ENCODE measurements at places on chromosomes 3 and 15. TPM values are rescaled to one million over a fixed set of nuclear protein-coding genes. Genes with fewer than 3 reads are reported as not detected.

TMEM212 gene
- total RNA-seq = not detected

MRPL47 gene
- total RNA-seq = 41.1 TPM

CFAP92 gene
- not detected for total RNA-seq

C3orf70 gene
- total RNA-seq = 16.5 TPM

DISP2 gene
- 0.32 TPM for total RNA-seq

FBLN2 gene
- 323 TPM for total RNA-seq

PRR20G gene
- not detected for total RNA-seq

C3orf22 gene
- total RNA-seq = not detected

KLHL40 gene
- not detected for total RNA-seq

DNA sequence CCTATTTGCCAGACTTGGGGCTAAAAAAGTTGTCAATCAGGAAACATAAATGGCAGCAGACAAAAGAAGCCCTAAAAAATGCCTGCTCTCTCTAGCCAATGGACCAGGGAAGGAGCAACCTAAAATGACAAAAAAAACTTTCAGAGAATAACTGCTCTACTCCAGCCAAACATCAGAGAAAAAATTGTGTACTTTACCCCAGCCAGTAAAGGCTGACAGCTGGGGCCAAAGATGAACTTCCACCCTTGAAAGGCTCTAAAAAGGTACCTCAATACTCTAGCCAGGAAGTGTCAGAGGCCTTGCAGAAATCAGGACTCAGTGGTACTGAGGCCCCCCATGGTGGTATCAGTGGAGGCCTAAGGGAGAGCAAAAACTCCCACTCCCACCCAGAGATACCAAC, 18.4 kb downstream of the C3orf70 start:
- no peaks in the 10 kb centered on the region for H3K4me1 ChIP-seq
- no peaks in the 10 kb centered on the region for H3K36me3 ChIP-seq
- DNase-seq = no peak
- no peaks in the 10 kb centered on the region for H3K27me3 ChIP-seq
- H3K4me3 ChIP-seq = no peak overlapping the region

GRCh38 chr3:147773116-147773630, 364.0 kb downstream of the ZIC1 start:
- H3K4me3 ChIP-seq = no peak overlapping the region
- no peaks in the 10 kb centered on the region for H3K27me3 ChIP-seq
- no peaks in the 10 kb centered on the region for H3K36me3 ChIP-seq
- no peak for DNase-seq
- no peaks in the 10 kb centered on the region for H3K4me1 ChIP-seq
- no peak overlapping the region for H3K27ac ChIP-seq

DNA sequence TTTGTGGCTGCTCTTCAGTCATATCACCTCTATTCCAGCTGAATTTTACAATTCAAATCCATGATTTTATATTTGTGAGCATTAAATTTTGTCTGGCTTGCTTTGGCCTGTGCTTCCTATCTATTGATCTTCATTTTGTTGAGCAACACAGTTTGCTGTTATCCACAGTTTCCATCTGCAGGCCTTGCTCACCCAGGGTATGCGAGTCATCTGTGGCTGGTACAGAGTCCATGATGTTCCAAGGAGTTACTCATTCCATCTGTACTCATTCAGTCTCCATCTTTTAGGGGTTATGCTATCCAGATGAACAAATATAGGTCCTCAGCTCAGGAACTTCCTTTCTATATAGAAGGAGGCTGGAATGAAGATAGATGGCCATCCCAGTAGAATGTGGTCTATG, 70.1 kb upstream of the CCK start:
- DNase-seq = no peak
- H3K36me3 ChIP-seq = no peaks in the 10 kb centered on the region
- H3K27me3 ChIP-seq = no peaks in the 10 kb centered on the region
- no peak overlapping the region for H3K4me3 ChIP-seq

- H3K27me3 ChIP-seq = no peaks in the 10 kb centered on the region
- no peaks in the 10 kb centered on the region for H3K4me1 ChIP-seq
- no peaks in the 10 kb centered on the region for H3K36me3 ChIP-seq
- no peak for DNase-seq
- H3K4me3 ChIP-seq = no peak overlapping the region
Measured at GRCh38 chr3:28940530-28940929, 340.3 kb upstream of the RBMS3 start.

DNA sequence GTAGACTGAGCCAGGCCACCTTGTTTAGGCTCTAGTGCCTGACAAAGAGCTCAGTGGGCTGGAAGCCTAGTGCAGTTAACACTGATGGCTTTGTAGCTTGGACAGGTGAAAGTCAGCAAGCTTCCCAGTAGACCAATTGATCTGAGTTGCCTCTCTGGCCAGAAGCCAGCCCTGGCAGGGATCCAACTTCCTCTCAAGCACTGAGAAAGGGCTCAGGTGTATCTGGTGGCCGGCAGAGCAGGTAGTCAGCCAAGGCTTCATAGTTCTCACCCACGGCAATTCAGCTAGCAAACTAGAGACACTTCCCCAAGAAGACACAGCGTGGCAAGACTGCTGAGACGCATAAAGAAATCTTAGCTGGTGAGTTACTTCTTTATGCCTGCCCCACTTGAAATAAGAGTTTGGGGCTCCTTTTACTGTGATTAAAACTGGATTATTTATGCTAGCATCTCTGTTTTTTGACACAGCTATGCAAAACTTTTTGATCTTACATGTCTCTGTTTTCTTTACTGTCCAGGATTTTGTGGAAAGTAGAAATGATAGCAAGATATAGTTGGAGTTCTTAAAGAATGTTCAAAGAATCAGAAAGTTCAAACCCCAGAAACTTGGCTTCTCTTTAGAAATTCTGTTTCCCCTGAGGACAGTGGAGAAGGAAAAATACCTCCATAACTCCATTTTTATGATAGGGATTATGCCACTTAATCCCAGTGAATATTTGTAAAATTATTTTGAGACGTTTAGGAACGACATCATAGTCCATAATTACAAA, 8.4 kb upstream of the CA12 start:
- H3K4me1 ChIP-seq = no peaks in the 10 kb centered on the region
- H3K36me3 ChIP-seq = no peaks in the 10 kb centered on the region
- H3K27ac ChIP-seq = no peak overlapping the region
- no peak overlapping the region for H3K4me3 ChIP-seq
- no peak for DNase-seq

GRCh38 chr3:126438746-126439145, 36.9 kb downstream of the ZXDC start:
- no peaks in the 10 kb centered on the region for H3K27me3 ChIP-seq
- H3K36me3 ChIP-seq = peaks cover 23% of the 10 kb centered on the region
- no peak overlapping the region for H3K27ac ChIP-seq
- H3K4me1 ChIP-seq = no peaks in the 10 kb centered on the region
- no peak for DNase-seq

DNA sequence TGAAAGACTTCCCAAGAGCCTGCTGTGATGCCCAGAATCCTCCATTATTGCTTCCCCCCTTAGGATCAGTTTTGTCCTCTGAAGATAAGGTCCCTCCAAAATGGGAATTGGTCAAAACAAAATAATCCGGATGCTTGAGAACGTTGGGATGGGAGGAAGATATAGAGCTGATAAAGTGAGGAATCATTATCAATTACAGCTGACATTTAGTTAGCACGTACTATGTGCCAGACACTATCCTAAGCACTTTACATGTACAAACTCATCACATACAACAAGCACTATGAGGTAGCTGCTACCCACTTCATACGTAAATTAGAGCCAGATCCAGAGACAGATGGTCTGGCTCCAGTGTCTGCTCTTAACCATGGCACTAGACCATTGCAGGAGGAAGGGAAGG, 6.6 kb upstream of the RPP25 start:
- no peaks in the 10 kb centered on the region for H3K27me3 ChIP-seq
- H3K4me1 ChIP-seq = peaks cover 8% of the 10 kb centered on the region
- H3K4me3 ChIP-seq = no peak overlapping the region
- no peak overlapping the region for H3K27ac ChIP-seq

DNA sequence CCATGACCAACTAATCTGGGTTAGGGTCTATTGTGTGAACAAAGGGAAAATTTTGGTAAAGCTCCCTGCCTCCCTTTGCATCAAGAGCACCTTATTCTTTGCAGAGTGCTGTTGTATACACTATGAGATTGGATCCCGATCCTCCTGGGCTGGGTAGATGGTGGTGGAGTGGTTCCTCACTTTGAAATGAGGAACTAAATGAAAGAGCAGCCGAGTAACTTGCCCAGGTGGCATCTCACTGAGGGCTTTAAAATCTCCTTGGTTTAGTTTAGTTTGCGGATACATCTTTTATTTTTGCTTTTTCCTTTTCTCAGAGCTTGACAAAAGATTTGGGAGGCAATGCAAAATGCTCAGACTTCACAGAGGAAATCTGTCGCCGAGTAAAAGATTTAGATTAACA, 19.4 kb downstream of the IDH3A start:
- H3K36me3 ChIP-seq = peaks cover 79% of the 10 kb centered on the region
- no peaks in the 10 kb centered on the region for H3K4me1 ChIP-seq
- H3K4me3 ChIP-seq = no peak overlapping the region

DNA sequence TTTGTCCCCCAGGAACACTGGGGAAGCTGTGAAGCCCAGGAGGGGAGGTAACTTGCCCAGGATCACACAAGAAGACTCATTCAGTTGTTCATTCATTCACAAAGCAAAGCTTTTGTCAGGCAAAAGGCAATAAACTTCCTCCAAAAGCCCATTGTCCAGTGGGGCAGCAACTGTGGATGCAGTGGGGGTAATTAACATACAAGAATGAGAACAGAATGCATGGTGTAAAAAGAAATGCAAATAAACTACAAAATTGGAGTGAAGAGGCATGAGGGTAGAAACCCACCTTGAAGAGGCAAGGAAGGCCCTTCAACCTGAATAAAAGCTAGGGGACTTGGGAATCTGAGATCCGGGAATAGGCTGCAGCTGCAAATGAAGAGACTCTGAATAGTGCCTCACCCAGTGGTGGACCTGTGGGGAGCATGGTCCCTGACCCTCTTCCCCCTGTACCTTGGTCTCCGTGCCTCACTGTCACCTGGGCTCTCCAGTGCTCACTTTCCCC, 363.6 kb downstream of the CLSTN2 start:
- no peaks in the 10 kb centered on the region for H3K36me3 ChIP-seq
- no peaks in the 10 kb centered on the region for H3K27me3 ChIP-seq
- no peak overlapping the region for H3K4me3 ChIP-seq
- no peak for DNase-seq
- H3K4me1 ChIP-seq = no peaks in the 10 kb centered on the region

DNA sequence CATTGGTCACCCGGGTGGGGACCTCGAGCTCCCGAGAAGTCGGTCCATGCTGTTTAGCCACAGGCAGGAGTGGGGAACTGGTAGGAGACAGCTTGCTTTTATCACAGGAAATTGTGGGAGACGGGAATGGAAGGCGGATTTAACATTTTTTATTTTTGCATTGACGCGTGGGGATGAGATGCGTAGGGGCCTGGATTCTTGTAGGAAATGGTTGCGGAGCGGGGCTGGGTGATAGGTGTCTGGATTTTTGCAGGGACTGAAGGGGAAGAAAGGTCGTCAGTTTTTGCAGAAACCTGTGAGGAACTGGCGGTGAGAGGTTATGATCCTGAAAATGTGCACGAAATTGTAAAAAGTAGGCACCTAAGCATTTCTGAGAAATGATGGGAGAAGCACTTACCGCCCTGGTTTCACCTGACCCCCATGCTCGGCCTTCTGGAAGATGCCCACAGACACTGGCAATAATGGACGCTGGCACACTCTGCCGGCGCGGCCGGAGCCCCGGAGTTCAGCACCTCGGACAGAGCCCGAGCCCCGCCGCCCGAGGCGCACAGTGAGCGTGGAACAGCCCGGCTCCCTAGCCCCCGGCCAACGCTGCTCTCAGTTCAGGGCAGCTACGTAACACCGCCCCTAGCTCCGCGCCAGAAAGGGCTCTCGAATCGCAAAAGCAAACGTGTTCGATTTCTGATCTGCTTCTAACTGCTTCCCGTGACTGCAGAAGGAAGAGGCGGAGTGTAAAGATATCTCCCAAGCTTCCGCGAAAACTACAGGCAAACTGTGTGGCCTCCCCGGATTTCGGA, 928 bp downstream of the ANKRD34C start:
- no peak overlapping the region for H3K27ac ChIP-seq
- no peaks in the 10 kb centered on the region for H3K36me3 ChIP-seq
- DNase-seq = no peak

DNA sequence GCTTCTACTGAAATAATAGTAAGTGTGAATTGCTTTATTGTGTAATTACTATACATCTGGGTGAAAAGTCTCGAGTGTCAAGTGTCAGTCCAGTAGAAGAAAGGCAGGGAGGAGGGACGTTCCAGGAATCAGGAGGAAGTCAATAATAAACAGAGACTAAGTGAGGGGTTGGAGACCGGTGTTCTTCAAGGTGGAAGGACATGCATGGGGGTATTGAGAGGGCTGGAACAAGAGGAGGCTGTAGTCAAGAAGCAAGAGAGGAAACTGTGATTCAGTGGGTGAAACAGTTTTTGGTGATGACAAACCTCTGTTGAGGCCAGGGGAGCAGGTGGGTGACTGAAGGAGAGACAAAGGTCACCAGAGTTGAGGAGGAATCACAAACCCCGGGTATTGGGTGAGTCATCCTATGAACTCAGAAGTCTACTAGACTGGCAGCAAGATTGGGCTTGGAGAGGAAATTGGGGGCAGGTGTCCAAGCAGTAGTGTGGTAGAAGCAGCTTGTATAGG, 11.6 kb upstream of the SCAMP5 start:
- H3K4me3 ChIP-seq = no peak overlapping the region
- no peaks in the 10 kb centered on the region for H3K4me1 ChIP-seq
- H3K27me3 ChIP-seq = no peaks in the 10 kb centered on the region
- no peaks in the 10 kb centered on the region for H3K36me3 ChIP-seq
- no peak overlapping the region for H3K27ac ChIP-seq
- no peak for DNase-seq

DNA sequence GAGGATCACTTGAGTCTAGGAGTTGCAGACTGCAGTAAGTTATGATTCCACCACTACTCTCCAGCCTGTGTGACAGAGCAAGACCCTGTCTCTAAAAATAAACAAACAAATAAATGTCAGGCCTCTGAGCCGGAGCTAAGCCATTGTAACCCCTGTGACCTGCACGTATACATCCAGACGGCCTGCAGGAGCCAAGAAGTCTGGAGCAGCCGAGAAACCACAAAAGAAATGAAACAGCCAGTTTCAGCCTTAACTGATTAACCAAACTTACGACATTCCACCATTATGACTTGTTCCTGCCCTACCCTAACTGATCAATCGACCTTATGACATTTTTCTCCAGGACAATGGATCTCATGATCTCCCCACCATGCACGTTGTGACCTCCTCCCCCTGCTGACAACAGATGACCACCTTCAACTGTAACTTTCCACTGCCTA, 32.5 kb upstream of the ZKSCAN7 start:
- H3K27me3 ChIP-seq = no peaks in the 10 kb centered on the region
- no peaks in the 10 kb centered on the region for H3K36me3 ChIP-seq
- H3K4me3 ChIP-seq = no peak overlapping the region
- no peak overlapping the region for H3K27ac ChIP-seq
- DNase-seq = no peak

GRCh38 chr3:25080461-25080860, 347.6 kb upstream of the RARB start:
- no peak for DNase-seq
- H3K27me3 ChIP-seq = no peaks in the 10 kb centered on the region
- no peaks in the 10 kb centered on the region for H3K36me3 ChIP-seq
- no peak overlapping the region for H3K27ac ChIP-seq
- no peak overlapping the region for H3K4me3 ChIP-seq

Measured in ascending aorta (tissue), 2 donors.